Hepatocyte (in vitro differentiated cells): ENCODE measurements at places on chromosomes 7 and 10. TPM values are rescaled to one million over a fixed set of nuclear protein-coding genes. Genes with fewer than 3 reads are reported as not detected.

The NKX6-2 gene
- 0.03 and 0.04 TPM in 2 replicates for total RNA-seq

The TFR2 gene
- total RNA-seq, result 12.5 and 13.5 TPM in 2 replicates

The LRGUK gene
- total RNA-seq, result 0.73 and 2.4 TPM in 2 replicates

The CAPZA2 gene
- total RNA-seq, result 143 and 154 TPM in 2 replicates

The ACSM6 gene
- total RNA-seq, result not detected in 2 replicates

The GIMAP2 gene
- total RNA-seq, result 1.4 and 2.4 TPM in 2 replicates

The SERPINE1 gene
- total RNA-seq, result 81.8 and 98.2 TPM in 2 replicates

The ATP6V0A4 gene
- 0.84 and 1.1 TPM in 2 replicates for total RNA-seq

The ASB15 gene
- not detected in 2 replicates for total RNA-seq

The DRGX gene
- total RNA-seq, result not detected in 2 replicates

The PILRA gene
- 0.24 and 2.2 TPM in 2 replicates for total RNA-seq

The GARIN1A gene
- total RNA-seq, result 0.40 and 0.67 TPM in 2 replicates

The AZGP1 gene
- 46.1 and 52.6 TPM in 2 replicates for total RNA-seq

The HSPA12A gene
- 7.9 and 9.9 TPM in 2 replicates for total RNA-seq

The SPAM1 gene
- 0.28 TPM in 1 of 2 replicates, not detected in the other for total RNA-seq

The SSC4D gene
- 6.9 and 9.7 TPM in 2 replicates for total RNA-seq
